ENCODE measurements at places on chromosomes 5 and 9. TPM values are rescaled to one million over a fixed set of nuclear protein-coding genes. Genes with fewer than 3 reads are reported as not detected.

The PCDHGA4 gene
- 0.43 TPM for total RNA-seq

The EPB41L4A gene
- 0.70 TPM for total RNA-seq

The CCL21 gene
- not detected for total RNA-seq

The SH3RF2 gene
- 0.45 TPM for total RNA-seq
